Purkinje cell (primary cell): ENCODE measurements at places on chromosomes 4 and X. TPM values are rescaled to one million over a fixed set of nuclear protein-coding genes. Genes with fewer than 3 reads are reported as not detected.

The CENPE gene
- 0.56 and 1.3 TPM in 2 replicates for polyA plus RNA-seq

The FGA gene
- not detected in 2 replicates for polyA plus RNA-seq

The CCDC158 gene
- 0.73 TPM in 1 of 2 replicates, not detected in the other for polyA plus RNA-seq

The UNC5C gene
- polyA plus RNA-seq: 12.5 and 13.2 TPM in 2 replicates
